Breast epithelium (tissue), 4 donors: ENCODE measurements at places on chromosomes 1 and 21.

DNA sequence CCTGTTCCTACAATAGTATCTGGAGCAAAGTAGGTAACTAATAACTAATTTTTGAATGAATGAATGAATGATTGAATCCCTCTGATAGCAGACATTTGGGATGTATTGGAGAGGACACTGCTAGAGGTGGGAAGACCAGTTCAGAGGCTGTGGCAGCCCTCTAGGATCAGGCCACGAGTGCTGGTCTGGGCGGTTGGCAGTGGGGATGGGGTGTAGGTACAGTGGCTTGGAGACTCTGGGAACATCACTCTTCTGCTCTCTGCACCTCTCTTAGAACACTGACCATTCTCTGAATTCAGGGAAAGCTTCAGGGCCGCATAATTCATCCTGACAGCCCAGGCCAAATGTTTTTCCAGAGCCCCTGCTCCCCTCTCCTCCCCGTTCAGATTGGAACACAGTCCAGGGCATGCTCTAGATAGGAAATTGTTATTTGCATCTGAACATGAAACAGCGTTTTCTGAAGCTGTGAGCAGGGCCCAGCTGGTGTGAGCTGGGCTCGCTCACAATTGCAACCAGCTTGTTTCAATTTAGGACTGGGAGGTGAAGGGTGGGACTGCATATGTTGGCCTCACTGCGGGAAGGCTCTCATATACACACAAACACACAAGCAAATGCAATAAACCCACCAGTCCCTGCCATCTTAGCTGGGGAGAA, 253.1 kb upstream of the USP24 start:
- DNase-seq = no peak

- no peak for DNase-seq
Observed at GRCh38 chr1:246039584-246039983, 467.5 kb downstream of the SMYD3 start.

DNA sequence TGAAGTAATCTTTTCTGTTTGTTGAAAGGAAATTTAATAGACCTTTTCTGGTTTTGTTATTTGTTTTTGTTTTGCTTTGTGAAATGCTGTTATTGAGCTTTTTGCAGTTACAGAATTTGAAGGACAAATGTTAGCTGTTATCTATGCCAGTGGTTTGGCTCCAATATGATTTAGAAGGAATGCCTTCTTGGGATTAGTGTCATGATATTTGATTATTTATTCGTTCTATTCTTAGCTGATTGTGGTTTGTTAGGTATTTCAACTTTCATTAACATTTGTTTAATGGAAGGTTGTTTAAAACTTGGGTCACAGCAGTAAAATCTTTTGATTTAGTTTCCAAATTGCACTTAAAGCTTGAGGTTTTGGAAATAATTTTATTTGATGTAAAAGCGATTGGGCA, 33.5 kb downstream of the ADGRL2 start:
- no peak for DNase-seq

GRCh38 chr1:91755702-91756287, 130.2 kb downstream of the TGFBR3 start:
- no peak for DNase-seq

DNA sequence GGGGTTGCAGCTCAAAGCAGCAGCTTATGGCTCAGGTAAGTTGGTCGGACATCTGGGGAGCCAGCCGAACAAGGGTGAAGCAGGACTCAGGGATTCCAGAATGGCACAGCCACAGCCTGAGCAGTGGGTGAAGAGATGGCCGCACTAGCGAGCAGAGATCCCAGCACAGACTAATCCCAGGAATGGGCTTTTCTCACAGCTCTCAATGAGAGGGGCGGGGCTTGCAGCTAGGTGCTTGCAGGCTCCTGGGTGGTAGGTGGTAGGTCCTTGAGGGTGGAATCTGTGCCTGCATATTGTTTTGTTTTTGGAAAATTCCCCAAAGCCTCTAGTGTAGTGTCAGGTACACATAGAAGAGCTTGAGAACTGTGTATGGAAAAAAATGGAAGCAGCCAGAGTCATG, 9.0 kb downstream of the KIAA0040 start:
- DNase-seq = no peak

DNA sequence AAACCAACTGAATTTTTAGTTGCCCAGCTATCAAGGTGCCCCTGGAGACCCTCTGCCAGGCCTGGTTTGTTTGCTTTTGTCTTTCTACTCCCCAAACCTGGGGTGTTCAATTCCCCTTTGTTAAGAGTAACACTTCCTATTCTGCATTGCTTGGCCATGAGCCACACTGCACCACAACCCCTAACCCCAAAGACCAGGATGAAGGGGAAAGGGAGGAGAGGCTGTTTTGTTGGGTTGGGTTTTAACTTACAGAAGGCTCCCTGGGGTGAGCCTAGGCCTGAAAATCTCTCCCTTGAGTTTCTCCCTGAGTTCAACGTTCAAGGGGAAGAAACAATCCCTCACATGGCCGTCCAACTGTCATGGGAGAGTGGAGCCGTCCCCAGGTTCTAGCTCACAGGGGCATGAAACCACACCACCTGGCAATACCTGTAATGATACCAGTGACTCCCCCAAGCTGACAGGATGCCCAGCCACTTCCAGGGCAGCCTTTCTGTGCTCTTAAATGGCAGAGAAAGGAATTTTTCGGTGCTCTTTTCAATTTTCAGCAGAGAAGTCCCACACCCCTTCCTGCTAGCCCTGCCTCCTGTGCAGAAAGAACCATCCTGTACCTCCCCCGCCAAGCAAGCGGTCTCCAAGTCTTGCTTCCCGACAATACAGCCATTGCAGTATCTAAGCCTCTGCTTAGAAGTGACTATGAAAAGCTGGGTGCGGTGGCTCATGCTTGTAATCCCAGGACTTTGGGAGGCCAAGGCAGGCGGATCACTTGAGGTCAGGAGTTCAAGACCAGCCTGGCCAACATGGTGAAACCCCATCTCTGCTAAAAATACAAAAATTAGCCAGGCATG, 14.9 kb downstream of the SLC45A3 start:
- no peak for DNase-seq

DNA sequence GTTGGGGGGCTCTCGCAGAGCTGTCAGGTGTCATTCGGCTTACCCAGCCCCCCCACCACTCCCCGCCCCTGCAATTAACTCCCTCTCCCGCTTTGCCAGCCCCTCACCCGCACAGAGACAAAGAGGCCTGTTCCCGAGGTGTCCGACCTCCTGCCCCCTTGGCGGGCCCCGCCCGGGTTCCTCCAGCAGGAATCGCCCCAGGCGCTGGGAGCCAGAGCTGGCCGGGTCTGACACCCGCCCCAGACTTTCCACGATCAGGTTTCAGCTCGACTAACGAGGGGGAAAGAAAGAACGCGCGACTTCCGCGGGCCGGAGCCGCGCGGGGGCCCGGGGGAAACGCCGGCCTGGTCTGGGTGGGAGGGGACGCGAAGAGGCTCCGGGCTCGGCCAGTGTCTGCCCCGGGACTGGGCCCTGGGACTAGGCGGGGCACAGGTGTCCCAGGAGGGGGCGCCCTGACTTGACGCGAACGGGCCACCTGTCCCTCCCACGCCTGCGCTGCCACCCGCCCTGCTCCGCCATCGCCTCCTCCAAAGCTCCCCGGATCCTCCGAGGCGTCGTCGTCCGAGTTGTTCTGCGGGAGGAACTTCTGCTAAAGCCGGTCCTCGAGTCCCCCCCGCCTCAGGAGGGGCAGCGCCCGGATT, 36.4 kb upstream of the HHAT start:
- DNase-seq = peak; percentile 60

DNA sequence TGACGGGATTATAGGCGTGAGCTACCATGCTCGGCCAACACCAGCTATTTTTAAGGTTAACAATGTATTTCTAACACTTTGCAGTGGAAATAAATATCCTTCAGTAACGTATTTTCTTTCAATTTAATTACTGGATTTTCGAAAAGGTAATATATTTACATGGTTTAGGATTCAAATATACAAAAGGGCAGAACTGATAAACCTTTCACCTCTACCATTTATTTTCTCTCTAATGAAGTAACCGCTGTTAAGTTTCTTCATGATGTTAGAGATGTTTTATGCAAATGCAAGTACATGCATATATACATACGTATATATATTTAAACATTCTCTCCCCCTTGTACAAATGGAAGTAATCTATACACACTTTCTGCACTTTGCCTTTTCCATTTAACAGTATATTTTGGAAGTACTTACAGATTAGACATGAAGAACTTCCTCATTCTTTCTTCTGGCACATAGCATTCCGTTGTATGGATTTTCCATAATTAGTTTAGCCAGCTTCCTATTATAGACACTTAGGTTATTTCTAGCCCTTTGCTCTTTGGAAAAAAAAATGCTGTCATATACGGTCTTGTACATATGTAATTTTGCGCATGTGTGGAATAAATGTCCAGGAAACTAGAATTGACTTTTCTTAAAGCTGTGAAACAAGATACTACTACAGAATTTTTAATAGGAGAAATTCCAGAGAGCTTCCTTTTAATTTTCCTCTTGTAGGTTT, 14.9 kb upstream of the HJV start:
- no peak for DNase-seq

GRCh38 chr1:37403166-37403565, 71.2 kb upstream of the ZC3H12A start:
- no peak for DNase-seq
